ENCODE measurements at places on chromosomes 16 and 17.

- DNase-seq = no peak
- H3K4me3 ChIP-seq = no peak overlapping the region
- no peaks in the 10 kb centered on the region for H3K36me3 ChIP-seq
- H3K4me1 ChIP-seq = peaks cover 2% of the 10 kb centered on the region
- no peak overlapping the region for H3K27ac ChIP-seq
Measured at GRCh38 chr16:54125751-54126655, 160.6 kb downstream of the IRX3 start.

DNA sequence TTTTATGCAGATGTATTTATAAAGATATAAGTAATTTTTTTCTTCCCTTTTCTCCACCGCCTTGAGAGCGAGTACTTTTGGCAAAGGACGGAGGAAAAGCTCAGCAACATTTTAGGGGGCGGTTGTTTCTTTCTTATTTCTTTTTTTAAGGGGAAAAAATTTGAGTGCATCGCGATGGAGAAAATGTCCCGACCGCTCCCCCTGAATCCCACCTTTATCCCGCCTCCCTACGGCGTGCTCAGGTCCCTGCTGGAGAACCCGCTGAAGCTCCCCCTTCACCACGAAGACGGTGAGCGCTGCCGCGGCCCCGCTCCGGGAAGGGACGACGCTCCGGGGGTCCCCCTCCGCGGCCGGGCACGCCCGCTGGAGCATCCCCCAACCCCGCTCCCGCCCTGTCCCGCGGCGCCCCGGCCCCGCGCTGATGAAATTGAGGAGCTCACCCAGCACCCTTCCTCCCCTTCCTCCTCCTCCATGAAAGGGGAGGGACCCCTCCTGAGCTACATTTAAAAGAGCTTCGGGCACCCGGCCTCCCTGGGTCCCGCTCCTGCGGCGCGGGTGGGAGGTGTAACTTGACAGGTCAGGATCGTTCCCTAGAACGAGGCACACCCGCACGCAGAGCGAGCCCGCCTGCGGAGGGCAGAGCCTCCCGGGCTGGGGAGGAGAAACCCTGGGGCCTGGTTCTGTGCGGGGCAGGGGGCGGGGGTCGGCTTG, 706 bp downstream of the HLF start:
- DNase-seq = no peak
- peaks cover 53% of the 10 kb centered on the region for H3K27me3 ChIP-seq
- H3K4me3 ChIP-seq = peak overlapping the region; percentile 59
- H3K36me3 ChIP-seq = no peaks in the 10 kb centered on the region
- H3K4me1 ChIP-seq = peaks cover 23% of the 10 kb centered on the region

DNA sequence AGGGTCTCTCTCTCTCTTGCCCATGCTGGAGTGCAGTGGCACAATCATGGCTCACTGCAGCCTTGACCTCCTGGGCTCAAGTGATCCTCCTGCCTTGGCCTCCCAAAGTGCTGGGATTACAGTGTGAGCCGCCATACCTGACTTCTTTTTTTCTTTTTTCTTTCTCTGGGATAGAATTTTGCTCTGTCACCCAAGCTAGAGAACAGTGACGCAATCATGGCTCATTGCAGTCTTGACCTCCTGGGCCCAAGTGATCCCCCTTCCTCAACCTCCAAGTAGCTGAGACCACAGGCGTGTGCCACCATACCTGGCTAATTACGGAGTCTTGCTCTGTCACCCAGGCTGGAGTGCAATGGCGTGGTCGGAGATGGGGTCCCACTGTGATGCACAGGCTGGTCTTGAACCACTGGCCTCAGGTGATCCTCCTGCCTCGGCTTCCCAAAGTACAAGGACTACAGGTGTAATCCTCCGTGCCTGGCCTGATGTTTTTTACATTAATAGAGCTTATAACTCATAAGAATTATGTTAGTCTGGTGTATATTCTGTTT, 76.5 kb downstream of the BCAS3 start:
- peaks cover 4% of the 10 kb centered on the region for H3K4me1 ChIP-seq
- peaks cover 17% of the 10 kb centered on the region for H3K36me3 ChIP-seq
- DNase-seq = no peak
- H3K27ac ChIP-seq = no peak overlapping the region

DNA sequence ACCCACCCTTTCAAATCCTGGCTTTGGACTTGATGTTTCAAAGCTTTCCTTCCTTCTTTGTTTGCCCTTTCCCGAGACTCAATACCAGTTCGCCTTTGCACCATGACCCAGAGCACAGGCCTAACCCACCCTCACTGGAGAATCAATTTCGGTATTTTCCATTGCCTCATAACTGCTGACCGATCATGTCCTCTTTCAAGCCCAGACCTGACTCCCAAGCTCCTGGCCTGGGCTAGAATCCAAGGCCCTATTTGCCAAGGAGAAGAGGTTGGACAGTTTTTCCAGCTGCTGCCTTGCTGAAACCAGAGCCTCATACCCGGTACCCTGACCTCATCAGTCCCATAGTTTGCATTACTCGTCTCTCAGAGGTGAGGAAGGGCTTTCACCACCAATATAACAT, 35.3 kb upstream of the HELZ start:
- H3K36me3 ChIP-seq = no peaks in the 10 kb centered on the region
- no peaks in the 10 kb centered on the region for H3K4me1 ChIP-seq
- no peaks in the 10 kb centered on the region for H3K27me3 ChIP-seq
- no peak for DNase-seq

GRCh38 chr16:1785846-1786170, 3.0 kb downstream of the NUBP2 start:
- no peak for DNase-seq
- H3K27me3 ChIP-seq = no peaks in the 10 kb centered on the region
- no peak overlapping the region for H3K4me3 ChIP-seq
- H3K36me3 ChIP-seq = peaks cover 21% of the 10 kb centered on the region
- H3K4me1 ChIP-seq = peaks cover 51% of the 10 kb centered on the region
- H3K27ac ChIP-seq = no peak overlapping the region
